ENCODE measurements at places on chromosomes 5 and 9. TPM values are rescaled to one million over a fixed set of nuclear protein-coding genes. Genes with fewer than 3 reads are reported as not detected.

- H3K4me1 ChIP-seq: no peaks in the 10 kb centered on the region
- no peaks in the 10 kb centered on the region for H3K27me3 ChIP-seq
- H3K36me3 ChIP-seq: no peaks in the 10 kb centered on the region
- no peak overlapping the region for H3K4me3 ChIP-seq
Measured at GRCh38 chr5:71899865-71900342, 180.8 kb downstream of the CARTPT start.

DNA sequence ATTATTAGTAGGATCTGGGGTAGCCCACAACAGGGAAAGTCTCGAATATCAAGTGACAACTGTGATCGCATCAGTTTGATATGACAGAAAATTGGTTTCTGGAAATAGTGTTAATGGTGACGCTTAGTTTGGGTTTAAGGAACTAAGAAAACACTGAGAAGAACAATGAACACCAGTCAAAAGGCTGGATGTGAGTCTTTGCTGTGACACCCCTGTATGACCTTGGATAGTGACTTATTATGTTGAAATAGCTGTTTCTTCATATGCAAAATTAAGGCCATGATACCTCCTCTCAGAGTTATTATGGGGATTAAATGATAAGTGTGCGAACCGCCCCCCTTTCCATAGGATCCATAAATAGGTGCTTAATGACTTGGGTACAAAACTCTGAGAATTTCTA, 926 bp downstream of the DNAJC25 start:
- peak overlapping the region; percentile 96 for H3K27ac ChIP-seq
- H3K4me3 ChIP-seq: peak overlapping the region; percentile 93
- H3K4me1 ChIP-seq: peaks cover 7% of the 10 kb centered on the region

GRCh38 chr9:87512311-87512710, 14.6 kb downstream of the DAPK1 start:
- no peaks in the 10 kb centered on the region for H3K36me3 ChIP-seq
- DNase-seq: no peak
- no peak overlapping the region for H3K27ac ChIP-seq
- no peaks in the 10 kb centered on the region for H3K27me3 ChIP-seq

- no peaks in the 10 kb centered on the region for H3K27me3 ChIP-seq
- no peak for DNase-seq
- H3K4me1 ChIP-seq: no peaks in the 10 kb centered on the region
- no peaks in the 10 kb centered on the region for H3K36me3 ChIP-seq
Measured at GRCh38 chr5:180908400-180908799, 9.4 kb downstream of the BTNL8 start.

- no peaks in the 10 kb centered on the region for H3K36me3 ChIP-seq
- H3K4me1 ChIP-seq: no peaks in the 10 kb centered on the region
- no peak for DNase-seq
- no peak overlapping the region for H3K4me3 ChIP-seq
Measured at GRCh38 chr5:138230261-138230660, 17.1 kb upstream of the CDC23 start.

- H3K4me3 ChIP-seq: peak overlapping the region; percentile 77
- H3K27me3 ChIP-seq: no peaks in the 10 kb centered on the region
- DNase-seq: no peak
- peak overlapping the region; percentile 95 for H3K27ac ChIP-seq
- H3K4me1 ChIP-seq: peaks cover 2% of the 10 kb centered on the region
- H3K36me3 ChIP-seq: no peaks in the 10 kb centered on the region
Measured at GRCh38 chr9:96567203-96567700, 52.4 kb downstream of the CDC14B start.

DNA sequence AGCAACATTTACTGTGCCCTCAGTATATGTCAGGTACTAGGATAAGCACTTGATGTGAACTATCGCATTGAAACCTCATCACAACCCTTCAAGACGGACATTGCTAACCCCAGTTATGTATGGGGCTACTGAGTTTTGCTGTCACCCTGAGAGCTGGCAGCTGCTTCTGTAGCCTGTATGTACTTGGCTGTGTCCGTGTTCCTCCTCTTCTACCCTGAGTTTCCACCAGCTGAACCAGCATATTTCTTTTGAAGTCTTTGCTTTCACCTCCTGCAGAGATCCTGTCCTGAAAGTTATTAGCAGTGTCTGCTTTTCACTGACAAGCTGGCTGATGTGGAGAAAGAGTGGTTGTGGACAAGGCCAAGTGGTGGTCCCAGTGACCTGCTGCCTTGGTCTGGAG, 63.3 kb downstream of the ADGRV1 start:
- no peaks in the 10 kb centered on the region for H3K36me3 ChIP-seq
- DNase-seq: no peak
- no peaks in the 10 kb centered on the region for H3K4me1 ChIP-seq
- no peak overlapping the region for H3K27ac ChIP-seq
- H3K4me3 ChIP-seq: no peak overlapping the region

DNA sequence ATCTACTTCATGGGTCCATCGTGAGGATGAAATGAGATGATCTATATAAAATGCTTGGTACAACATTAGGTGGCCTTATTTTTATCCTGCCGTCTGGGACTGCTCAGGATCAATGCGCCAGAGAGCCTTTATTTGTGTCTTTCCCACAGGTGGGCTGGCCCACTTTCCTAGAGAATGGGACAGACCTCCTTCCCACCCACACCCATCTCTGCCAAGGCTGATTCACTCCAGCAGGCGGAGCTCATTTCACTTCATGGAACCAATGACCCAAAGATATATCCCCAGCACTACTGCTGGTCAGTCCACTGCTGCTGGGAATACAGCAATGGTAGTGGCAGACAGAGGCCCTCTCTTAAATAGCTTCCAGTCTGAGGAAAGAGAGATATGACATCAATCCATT, 35.7 kb downstream of the TGFBI start:
- H3K27me3 ChIP-seq: no peaks in the 10 kb centered on the region
- no peak overlapping the region for H3K27ac ChIP-seq
- peaks cover 25% of the 10 kb centered on the region for H3K36me3 ChIP-seq
- H3K4me3 ChIP-seq: no peak overlapping the region
- peaks cover 3% of the 10 kb centered on the region for H3K4me1 ChIP-seq

DNA sequence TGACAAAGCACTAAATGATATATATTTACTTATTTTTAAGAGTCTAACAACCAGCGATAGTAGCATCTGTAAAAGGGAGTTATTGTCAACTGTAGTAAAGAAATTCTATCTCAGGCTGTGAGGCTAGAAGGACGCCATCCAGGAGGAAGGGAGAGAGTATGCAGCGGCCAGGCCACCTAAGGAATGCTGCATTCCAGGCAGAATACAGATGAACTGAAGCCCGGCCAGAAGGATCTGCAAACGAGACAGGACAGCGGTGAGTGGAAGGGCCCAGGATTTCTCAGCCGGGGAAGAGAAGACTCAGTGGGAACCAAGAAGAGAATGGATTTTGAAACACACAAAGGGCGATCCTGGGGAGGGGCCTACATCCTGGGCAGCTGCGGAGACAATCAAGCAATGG, 7.4 kb downstream of the RETREG1 start:
- DNase-seq: no peak
- H3K36me3 ChIP-seq: no peaks in the 10 kb centered on the region
- no peaks in the 10 kb centered on the region for H3K4me1 ChIP-seq
- no peak overlapping the region for H3K27ac ChIP-seq
- no peak overlapping the region for H3K4me3 ChIP-seq

GRCh38 chr9:5670079-5670478, 41.2 kb downstream of the RIC1 start:
- no peak overlapping the region for H3K27ac ChIP-seq
- DNase-seq: no peak
- H3K27me3 ChIP-seq: no peaks in the 10 kb centered on the region
- H3K4me1 ChIP-seq: no peaks in the 10 kb centered on the region

DNA sequence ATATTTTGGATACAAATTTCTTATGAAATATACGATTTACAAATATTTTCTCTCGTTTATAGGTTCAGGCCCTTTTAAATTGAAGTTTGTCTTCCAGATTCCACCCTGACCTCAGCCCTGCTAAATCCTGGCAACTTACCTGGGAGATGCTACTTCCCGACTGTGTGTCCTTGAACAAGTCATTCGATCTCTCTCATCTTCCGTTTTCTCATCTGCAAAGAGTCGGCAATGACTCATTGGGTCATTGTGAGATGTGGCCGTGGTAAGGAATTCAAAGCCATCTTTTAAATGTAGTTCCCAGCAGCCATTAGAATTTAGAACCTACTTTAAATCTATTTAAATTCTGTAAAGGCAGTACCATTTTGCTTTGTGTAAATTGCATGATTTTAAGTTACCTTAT, 72.5 kb downstream of the LHX2 start:
- no peak overlapping the region for H3K27ac ChIP-seq
- H3K4me1 ChIP-seq: no peaks in the 10 kb centered on the region
- DNase-seq: no peak
- no peaks in the 10 kb centered on the region for H3K27me3 ChIP-seq

GRCh38 chr5:58905944-58906343, 323.1 kb downstream of the RAB3C start:
- H3K27ac ChIP-seq: no peak overlapping the region
- H3K27me3 ChIP-seq: no peaks in the 10 kb centered on the region
- no peaks in the 10 kb centered on the region for H3K36me3 ChIP-seq
- no peak overlapping the region for H3K4me3 ChIP-seq
- DNase-seq: no peak

GRCh38 chr5:180596115-180596667, 4.9 kb upstream of the SCGB3A1 start:
- H3K36me3 ChIP-seq: no peaks in the 10 kb centered on the region
- H3K4me3 ChIP-seq: no peak overlapping the region
- H3K27me3 ChIP-seq: no peaks in the 10 kb centered on the region
- no peak overlapping the region for H3K27ac ChIP-seq
- H3K4me1 ChIP-seq: peaks cover 4% of the 10 kb centered on the region
- peak; percentile 21 for DNase-seq

- H3K27me3 ChIP-seq: no peaks in the 10 kb centered on the region
- H3K4me3 ChIP-seq: no peak overlapping the region
- no peak for DNase-seq
- no peaks in the 10 kb centered on the region for H3K36me3 ChIP-seq
- no peak overlapping the region for H3K27ac ChIP-seq
Measured at GRCh38 chr9:17588395-17588794, 9.5 kb downstream of the SH3GL2 start.

DNA sequence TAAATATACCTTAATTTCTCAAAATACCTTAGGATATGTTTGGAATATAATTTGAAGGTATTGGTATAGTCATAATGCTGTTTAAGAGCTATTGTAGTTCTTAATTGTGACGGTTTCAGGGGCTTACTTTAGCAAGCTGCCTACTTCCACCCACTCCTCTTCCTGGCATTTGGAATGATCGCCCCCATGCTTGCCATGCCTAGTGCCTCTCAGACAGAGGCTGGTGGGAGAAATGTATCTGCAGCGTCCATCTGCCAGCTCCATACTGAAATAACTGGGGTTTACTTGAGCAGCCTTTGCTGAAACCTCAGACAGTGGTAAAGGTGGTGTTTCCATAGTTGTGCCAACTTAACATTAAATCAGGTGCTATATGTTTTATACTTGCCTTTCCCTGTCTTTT, 52.2 kb downstream of the GABRG2 start:
- no peak overlapping the region for H3K4me3 ChIP-seq
- no peak for DNase-seq
- no peaks in the 10 kb centered on the region for H3K4me1 ChIP-seq
- H3K27me3 ChIP-seq: no peaks in the 10 kb centered on the region

DNA sequence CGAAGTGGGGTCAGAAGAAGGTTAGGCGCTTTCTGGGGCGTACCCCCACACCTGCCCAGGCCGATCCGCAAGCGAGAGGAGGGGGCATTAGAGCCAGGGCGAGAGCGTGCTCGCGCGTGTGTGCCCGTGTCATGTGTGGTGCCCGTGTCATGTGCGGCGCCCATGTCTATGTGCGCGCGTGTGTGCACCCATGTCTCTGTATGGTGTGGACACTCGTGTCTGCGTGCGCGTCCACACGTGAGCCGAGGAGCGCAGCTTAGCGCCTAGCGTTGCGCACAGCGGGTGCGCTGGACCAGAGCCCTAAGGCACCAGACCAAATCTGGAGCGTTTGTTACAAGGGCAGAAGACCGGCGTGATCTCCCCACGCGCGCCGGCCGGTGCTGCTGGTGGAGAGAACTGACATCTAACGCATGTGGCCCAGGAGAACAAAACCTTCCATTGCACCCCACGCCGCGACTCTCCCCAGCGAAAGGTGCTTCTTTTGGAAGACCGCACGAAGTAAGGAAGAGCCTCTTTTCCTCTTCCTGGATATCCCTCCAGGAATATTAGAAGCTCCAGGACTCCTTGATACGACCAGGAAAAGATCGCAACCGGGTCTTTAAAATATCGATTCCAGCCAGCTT, 644 bp downstream of the NIM1K start:
- DNase-seq: no peak
- H3K36me3 ChIP-seq: no peaks in the 10 kb centered on the region
- H3K27ac ChIP-seq: no peak overlapping the region
- peaks cover 19% of the 10 kb centered on the region for H3K4me1 ChIP-seq
- H3K27me3 ChIP-seq: peaks cover 4% of the 10 kb centered on the region

Gene STK32A
- total RNA-seq: 0.17 TPM

Gene SREK1
- total RNA-seq: 85.8 TPM

Gene AGXT2
- 67.9 TPM for total RNA-seq

Gene DND1
- total RNA-seq: 0.37 TPM

Gene TLX3
- total RNA-seq: not detected

Gene HSD17B3
- total RNA-seq: 0.75 TPM

Gene TOR1B
- 18.6 TPM for total RNA-seq

Gene C8G
- 323 TPM for total RNA-seq

Gene SOX30
- under 0.01 TPM for total RNA-seq

Gene FAM169A
- 1.0 TPM for total RNA-seq
